Activated CD8-positive, alpha-beta memory T cell treated with anti-CD3 and anti-CD28 coated beads for 1 hour (primary cell): ENCODE measurements at places on chromosomes 12 and 14.
A peak's percentile ranks its signal among the peaks of the same experiment; 100 is the strongest.

DNA sequence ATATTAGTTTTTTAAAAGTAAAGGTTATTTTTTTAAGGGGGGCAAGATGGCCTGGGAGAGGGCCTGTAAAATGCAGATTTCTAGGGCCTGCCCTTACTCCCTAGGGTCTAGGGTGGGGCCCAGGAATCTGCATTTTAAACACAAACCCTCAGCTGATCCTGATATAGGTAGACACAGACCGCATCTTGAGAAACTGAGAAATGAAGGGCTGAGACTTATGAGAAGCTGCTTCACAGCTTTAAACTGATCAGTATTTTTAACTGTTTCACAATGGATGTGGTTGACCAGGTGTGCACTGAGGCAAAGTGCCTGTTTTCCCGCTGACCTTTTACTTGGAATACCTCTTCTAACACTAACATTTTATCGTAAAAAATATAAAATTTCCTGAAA, 84.0 kb downstream of the CCDC88C start:
- DNase-seq: no peak

DNA sequence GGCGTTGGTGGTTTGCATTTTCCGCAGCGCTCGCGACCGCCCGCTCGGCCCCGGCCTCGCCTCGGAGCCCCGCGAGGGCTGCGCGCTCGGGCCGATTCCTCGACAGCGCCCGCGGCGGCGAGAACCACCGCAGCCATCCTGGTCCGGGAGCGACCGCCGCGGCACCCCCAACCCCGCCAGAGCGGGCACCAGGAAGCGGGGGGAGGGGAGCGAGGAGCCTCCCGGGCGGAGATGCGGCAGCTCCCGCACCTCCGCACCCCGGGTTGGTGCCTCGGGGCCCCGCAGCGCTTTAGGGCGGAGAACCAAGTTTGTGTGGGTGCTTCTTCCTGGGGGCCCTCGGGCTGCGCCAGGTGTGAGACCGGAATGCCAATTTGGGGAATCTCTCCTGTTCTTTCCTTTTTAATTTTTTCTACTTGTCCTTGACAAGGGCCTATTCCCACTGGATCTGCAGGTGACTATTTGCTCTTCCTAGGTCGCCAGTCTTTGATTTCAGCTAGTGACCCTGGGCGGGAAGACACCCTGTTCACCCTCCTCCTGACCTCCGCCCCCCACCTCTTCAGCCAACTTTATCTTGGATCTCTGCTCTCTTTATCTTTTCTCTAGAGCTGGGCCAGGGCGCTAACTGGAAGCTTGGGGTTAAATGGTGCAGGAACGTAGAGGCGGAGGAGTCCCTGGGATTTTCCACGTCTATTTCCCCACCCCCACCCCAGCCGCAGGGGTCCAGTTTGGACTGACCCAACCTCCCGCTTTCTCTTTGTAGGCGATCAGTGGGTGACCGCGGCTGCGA, at the start of gene SOCS2:
TSS of gene SOCS2 (plus strand) at position 751 of the 787 bp plus-strand sequence. CDS start 223 bp downstream, outside the sequence.
- DNase-seq: peak; percentile 5

DNA sequence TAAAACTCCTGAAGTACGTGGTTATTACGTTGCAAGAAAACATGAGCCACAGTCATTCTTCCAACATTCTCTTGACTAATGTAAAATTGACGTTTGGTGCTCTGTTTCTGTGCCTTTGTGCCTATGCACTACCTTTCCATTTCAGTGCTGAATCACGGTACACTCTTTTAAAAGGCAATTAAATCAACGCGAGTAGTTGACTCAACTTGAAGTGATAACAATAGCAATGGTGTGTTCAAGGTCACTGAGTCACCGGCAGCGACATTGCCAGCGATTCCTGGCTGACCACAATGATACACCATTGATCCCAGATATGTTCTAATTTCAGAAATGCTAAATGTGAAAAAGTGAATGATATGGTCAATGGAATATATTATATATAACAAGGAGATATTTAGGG, 17.8 kb downstream of the AK7 start:
- DNase-seq: no peak

DNA sequence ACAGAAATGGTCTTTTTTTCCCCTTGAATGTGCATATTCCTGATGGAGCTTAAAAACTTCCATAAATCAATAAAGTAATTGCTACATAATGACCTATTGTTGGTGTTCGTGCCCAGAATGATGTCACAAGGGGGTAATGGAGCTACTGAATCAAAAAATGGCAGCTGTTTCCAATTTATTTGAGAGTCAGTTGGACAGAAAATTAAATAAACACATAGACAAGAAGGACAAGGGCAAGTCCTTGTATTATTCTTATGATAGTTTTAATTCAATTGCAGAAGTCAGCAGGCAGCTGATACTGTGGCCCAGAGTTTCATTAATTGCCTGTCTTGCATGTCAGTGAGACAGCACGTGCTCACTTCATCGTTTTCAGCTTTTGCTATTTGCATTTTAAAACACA, 473.5 kb downstream of the ETNK1 start:
- no peak for DNase-seq

GRCh38 chr14:92877757-92878431, 45.1 kb upstream of the CHGA start:
- no peak for DNase-seq

GRCh38 chr12:123055281-123055766, 74.8 kb downstream of the ARL6IP4 start:
- no peak for DNase-seq

DNA sequence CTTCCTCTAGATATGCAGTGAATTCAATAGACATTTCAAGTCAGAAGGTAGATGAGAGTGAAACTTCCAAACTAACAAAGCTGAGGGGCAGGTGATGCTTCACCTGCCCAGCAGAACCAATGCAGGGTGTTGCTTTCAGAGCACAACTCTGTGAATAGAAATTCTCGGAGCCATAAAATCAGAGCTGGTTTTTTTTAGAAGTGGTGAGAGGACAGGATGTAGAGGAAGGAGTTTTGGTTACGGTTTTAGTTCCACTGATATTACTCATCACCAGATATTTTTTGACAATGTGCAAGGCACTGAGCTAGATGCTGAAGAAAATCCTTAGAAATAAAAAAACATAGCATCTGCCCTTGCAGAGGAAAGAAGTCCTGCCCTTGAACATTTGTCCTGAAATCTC, 62.2 kb downstream of the BMP4 start:
- no peak for DNase-seq

DNA sequence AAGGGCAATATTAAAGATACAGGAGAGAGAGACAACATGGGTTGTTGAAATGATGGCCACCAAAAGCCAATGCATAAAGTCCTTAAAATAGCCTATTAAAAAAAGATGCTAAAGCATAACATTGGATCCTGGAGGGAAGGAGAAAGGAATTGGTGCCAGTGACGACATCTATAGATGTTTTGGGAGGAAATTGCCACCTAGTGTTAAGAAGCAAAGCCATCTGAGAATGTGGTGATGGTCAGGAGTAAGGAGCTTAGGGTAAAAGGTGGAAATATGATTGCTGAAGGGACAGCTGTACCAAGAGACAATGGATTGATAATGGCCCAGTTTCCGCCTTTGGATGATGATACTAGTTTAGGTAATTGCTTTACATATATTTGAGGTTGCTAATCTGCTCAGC, 85.1 kb downstream of the TMEM30B start:
- DNase-seq: no peak
